ENCODE measurements at places on chromosomes 7 and 10.

DNA sequence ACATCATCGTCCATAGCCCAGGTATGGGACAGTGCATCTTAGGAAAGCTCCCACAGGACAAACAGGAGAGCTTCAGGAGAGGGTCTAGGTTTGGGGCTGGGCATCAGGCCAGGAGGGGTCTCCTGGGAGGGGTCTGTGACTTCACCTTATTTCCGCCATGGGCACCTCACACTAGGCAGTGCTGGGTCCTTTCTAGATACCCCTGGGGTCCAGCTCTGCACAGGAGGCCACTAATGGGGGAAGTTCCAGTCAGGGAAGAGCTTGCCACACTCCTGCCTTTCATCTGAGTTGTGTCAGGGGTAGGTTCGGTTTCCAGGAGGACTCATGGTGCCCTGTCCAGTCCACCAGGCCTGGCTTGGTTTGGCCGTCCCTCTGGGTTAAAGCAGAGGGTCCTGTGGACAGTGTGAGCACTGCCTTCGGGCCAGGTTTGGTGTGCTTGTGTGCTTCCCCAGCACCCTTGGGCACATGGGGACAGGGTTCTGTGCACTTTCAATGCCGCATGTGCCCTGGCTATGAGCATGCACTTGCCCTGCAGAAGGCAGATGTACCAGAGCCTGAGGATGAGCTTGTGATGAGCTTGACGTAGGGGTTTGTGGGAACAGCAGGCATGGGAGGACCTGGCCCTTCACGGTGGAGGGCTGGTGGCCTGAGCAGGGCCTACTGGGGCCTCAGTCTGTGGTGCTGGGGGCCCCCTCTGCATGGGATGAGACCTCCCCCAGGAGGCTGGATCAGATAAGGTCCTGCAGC is 377.7 kb upstream of the NUPR2 start:
- no peak for DNase-seq

DNA sequence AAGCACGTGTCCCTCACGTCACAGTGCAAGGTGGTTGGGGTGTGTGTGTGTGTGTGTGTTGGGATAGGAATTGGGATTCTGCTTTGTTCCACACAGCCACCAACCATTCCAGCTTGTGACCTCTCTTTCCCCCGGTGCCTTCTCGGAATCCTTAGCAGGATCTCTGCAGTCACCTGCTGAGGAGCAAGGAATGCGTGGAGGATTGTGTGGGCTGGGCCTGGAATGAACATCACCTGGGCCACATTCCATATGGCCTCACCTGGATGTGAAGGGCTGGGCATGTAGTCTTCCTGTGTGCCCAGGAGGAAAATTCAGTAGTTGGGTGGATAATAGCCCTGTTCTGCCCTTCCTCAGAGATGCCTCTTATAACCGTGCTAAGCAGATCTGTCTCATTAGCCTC is 113.8 kb downstream of the CHN2 start:
- no peak for DNase-seq

DNA sequence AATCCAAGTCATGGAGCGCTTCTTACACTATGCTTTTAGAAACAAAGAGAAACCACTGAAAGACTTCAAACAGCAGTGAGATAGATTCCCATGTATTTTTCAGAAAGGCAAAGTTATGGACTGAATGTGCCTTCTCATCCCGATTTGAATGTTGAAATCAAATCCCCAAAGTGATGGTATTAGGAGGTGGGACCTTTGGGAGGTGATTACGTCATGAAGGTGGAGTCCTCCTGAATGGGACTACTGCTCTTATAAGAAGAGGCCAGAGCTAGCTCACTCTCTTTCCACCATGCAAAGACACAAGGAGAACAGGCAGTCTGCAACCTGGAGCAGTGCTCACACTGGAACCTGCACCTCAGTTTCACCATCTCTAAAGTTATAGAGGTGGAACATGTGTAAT is 1279.8 kb downstream of the GATA3 start:
- no peak for DNase-seq

- DNase-seq = peak; percentile 20
These were observed at the start of gene KIAA1549 for GRCh38 chr7:138981332-138982203. KIAA1549 (minus strand) TSS chr7:138981389; CDS start chr7:138981269, 120 bp downstream.

DNA sequence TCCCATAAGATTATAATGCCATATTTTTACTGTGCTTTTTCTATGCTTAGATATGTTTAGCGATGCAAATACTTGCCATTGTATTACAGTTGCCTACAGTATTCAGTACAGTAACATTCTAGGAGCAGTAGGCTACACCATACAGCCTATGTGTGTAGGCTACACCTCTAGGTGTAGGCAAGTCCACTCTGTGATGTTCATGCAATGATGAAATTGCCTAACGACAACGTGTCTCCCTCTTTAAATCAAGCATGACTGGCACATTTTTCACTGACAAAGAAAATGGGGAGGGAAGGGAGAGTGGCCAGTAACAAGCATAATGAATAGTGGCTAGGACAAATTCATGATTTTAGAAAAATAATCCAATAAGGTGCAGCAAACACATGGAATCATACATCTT is 1.7 kb downstream of the NCAPG2 start:
- no peak for DNase-seq

GRCh38 chr10:30786131-30786530 is 156.6 kb upstream of the LYZL2 start:
- peak; percentile 1 for DNase-seq

- no peak for DNase-seq
These were observed 118.1 kb downstream of the INPP5A start for GRCh38 chr10:132655735-132656134.

DNA sequence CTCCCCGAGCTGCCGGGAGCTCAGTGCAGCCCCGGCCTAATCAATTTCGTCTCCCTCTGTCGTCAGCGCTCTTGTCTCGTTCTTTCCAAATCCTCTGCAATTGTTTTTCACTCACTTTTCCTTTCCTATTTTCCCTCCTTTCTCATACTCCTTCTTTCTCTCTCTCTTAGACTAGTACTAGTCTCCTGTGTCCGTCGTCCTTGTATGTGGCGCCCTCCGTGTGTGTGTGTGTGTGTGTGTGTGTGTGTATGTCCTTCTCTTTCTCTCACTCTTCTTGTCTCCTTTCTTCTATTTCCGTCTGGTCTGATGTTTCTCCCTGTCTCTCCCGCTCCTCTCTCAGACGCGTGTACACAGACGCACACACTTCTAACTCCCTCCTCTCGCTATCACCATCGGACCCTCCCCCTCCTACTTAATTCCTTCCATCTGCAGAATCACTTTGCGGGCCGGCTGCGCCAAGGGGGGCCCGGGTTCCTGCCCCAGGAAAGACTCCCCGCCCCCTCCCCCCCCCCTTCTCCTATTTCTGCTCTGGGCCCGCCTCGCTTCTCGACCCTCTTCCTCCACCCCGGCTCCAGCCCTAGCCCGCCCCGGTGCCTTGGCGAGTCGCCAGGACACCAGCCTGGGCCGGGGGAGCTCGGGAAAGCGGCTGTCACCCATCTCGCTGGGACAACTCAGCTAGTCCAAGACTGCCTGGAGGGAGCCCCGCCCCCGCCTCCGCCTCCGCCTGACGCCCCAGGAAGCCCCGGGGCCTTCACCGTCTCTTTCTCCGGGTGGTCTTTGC is 743 bp upstream of the ZCCHC24 start:
- DNase-seq = no peak

- DNase-seq = no peak
These were observed 13.2 kb downstream of the DNAJC9 start for GRCh38 chr10:73233883-73234282.

DNA sequence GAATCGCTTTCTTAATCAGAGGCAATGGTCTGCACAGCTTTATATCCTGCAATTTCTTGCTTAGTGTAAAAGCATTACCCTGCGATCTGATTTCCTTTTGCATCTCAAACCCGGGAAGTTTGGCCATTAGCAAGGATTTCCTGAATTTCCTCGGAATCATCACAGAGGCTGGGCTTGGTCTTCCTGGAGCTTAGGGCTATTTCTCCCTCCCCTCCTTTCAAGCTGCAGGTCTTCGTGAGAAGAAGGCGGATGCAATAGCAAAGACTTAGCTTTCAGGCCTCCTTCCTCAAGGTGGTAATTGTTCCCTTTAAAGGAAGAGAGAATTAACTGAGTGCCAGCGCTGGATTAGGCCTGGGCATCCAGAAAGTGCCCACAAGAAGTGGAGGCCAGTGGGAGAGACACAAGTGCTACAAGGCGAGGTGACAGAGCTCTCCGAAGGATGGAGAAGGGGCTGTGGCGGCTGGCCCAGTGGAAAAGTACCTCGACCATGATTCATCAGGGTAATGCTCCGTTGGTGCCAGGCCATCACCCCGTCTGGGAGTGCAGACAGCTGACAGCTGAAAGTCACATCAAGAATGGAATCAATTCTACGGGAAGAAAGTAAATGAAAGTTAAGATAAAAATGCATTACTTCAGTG is 4.0 kb upstream of the ARMS2 start:
- no peak for DNase-seq

GRCh38 chr7:143416565-143417149 is 8.0 kb upstream of the EPHA1 start:
- peak; percentile 66 for DNase-seq

- no peak for DNase-seq
These were observed 59.9 kb upstream of the LRRC4 start for GRCh38 chr7:128091106-128091505.

DNA sequence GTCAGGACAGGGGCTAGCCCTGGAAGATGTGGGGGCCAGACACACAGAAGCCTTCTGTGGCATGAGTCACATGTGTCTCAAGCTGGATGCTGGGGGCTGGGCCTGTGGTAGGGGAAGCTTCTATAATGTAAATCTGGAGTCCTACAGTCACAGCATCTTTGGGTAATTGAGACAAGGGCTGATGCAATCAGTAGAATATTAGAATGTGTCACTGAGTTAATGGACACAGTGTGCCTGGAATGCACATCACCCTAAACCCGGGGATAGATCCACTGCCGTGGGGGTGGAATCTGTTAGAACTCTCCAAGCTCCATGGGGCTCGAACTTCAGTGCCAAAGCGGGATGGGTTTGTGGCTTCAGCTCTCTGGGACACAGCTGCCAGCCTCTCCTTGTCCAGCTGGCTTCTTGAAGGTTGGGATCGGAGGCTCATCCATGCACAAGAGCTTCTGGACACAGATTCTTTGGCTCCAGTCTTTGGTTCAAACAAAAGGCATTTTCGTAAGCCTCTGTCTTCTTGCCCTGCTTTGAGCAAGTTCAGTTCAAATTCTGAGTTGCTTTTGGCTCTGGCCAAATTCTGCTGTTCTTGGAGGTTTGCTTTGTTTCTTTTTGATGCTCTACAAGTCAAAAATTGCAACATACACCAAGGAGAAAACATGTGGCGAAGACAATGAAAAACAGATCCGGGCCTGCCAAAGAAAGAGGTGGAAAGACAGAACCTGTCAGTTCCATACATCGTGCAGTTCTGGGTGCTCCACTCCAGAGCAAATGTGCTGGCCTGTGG is 194.8 kb upstream of the ZNF32 start:
- DNase-seq = no peak

GRCh38 chr7:108020585-108020984 is 17.6 kb upstream of the LAMB1 start:
- DNase-seq = no peak

GRCh38 chr7:2029211-2029905 is 203.4 kb downstream of the MAD1L1 start:
- DNase-seq = no peak

DNA sequence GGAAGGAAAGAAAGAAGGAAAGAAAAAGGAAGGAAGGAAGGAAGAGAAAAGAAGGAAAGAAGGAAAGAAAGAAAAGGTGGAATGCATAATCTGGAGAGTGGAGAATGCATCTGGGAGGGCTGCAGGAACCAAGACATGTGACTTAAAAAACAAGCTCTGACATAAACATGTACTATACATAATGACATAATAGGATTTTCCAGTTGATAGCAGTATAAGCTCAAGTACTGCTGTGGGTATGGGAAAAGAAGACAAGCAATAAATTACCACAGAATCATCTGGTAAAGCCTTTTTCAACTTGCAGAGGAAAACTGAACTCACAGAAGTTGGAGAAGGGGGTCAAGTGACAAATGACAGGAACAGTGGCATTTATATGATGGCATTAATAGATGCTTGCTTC is 345.9 kb downstream of the PLXDC2 start:
- DNase-seq = no peak

DNA sequence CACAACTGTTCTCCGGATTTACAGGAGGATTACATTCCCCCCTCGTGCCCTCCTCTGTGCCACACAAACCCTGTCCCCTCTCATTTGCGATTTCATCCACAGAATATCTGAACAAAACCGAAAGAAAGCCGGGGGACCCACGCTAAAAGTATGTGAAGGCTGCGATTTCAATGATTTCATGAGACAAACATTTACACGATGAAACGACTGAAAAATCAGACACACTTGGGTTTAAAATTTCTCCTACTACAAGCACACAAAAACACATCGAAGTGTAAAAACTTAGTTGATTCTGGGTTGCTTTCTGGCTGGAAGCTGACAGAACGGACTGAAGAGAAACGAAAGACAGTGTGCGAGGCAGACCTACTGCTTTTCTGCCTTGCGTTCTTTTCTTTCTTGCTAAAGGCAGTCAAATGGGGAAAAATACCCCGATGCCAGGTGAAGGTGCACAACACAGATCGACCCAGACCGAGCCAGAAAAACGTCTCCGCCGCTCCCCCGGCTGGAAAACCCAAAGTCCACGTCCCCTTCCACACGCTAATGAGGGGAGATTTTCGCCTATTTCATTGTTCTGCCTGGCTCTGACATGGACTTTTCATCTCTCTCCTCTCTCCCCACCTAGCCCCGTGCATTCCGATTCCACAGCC is 1.2 kb downstream of the HIPK2 start:
- DNase-seq = peak; percentile 71

- DNase-seq = no peak
These were observed 133.4 kb upstream of the ANKRD1 start for GRCh38 chr10:91054325-91054724.

DNA sequence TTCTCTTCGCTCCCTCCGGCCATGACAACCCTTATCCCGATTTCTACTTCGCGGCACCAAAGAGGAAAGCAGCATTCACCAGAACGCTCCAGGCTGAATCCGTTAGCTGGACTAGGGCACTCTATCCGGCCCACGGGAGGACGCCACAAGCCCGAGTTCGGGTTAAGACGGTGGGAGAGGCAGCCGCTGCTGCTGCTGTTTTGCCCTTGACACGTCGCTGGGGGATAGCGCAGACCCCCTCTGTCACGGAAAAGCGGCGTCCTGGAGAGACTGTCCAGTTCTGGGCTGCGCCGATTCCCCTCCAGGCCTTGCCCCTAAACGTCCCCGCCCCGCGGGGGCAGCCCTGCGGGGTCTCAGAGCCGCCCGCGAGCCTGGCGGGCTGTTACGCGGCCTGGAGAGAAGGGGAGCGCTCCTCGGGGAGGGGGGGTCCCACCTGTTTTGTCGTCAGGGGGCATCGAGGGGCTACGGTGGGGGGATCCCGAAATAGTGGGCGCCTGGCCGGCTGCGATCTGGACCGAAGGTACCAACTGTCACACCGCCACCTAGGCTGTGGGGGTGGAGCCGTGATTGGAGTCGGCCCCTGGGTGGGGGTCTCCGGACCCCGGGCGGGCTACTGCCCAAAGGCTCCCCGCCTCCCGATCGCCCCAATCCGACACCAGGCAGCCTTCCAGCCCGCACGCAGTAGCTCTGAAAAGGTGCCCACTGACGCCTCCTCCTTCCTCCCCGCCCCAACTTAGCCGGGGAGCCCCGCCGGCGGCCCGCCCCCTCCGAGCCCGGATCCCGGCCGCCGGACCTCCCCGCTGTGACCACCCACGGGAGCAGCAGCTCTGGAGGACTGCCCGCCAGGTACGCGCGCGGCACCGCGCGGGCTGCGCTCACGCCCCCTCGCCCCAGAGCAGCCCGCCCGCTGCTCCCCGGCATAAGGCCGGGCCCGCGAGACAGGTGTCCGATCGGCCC is 772 bp downstream of the SGMS1 start:
- DNase-seq = peak; percentile 63

- peak; percentile 43 for DNase-seq
These were observed 126.7 kb downstream of the DKK1 start for GRCh38 chr10:52440612-52441285.

All from cerebellar cortex (tissue), 1 donor.